GM18507 (cell line): ENCODE measurements at places on chromosomes 2 and 18.

DNA sequence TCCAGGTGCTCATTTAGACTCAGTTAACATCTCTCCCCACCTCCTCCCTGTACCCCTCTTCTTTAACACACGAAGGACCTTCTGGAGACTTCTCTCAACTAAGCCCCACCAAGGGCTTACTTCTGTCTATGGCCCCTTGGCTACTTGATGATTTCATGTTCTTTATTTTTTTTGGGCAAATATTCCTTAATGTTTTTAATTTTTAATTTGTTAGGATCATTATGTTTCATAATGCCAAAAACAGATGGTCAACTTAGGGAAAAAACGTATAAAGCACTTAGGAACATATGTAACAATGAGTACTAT is 25.9 kb downstream of the IL37 start:
- DNase-seq = no peak

GRCh38 chr2:127644066-127645025 is 1.6 kb upstream of the GPR17 start:
- no peak for DNase-seq

GRCh38 chr2:39739386-39739785 is 39.7 kb downstream of the THUMPD2 start:
- no peak for DNase-seq

GRCh38 chr2:111665011-111665410 is 219.0 kb downstream of the ANAPC1 start:
- DNase-seq = no peak

GRCh38 chr2:184549153-184549552 is 49.2 kb upstream of the ZNF804A start:
- DNase-seq = no peak
